Left kidney (tissue), 8 donors: ENCODE measurements at places on chromosomes 6 and 20. TPM values are rescaled to one million over a fixed set of nuclear protein-coding genes. Genes with fewer than 3 reads are reported as not detected.

- no peak for DNase-seq
Observed at GRCh38 chr6:134510920-134511319, 193.0 kb upstream of the SGK1 start.

DNA sequence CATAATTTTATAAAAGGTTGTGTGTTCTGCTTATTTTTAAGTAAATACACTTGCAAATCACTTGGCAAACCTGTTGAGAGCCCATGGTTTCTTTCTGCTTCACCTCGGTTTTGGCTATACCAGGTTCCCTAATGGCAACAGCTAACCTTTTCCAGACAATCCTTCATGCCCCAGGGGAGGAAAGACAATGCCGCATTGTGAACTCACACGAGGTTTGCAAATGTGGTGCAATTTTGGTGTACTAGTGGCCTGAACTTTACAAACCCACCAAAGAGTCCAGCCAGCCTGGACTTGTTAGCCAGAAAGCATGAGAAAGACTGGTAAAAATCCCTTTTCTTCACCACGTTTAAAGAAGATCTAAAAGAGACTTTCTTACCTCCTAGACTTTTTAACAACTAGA lies 84.8 kb upstream of the SOX4 start:
- no peak for DNase-seq

- no peak for DNase-seq
Observed at GRCh38 chr6:54718541-54719023, 128.0 kb upstream of the FAM83B start.

GRCh38 chr6:17490724-17491123 lies 97.3 kb downstream of the CAP2 start:
- DNase-seq, result no peak

- no peak for DNase-seq
Observed at GRCh38 chr6:129645106-129645829, 64.7 kb downstream of the ARHGAP18 start.

DNA sequence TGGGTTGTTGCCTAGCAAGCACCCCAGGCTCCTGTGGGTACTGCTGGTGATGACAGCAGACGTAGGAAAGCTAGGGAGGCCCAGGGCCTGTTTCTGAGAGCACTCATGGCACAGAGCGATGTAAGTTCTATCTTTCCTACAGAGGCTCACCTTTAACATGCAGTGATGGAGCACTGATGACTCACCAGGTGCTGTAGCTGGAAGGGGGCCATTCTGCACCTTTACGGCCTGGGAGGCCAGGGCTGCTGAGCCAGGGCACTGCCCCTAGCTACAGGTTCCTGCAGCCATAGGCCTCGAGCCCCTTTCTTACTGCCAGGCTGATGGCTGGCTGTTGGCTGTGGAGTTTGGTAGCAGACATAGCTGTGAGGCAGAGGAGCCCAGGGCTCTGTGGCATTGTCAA lies 31.1 kb upstream of the GPR6 start:
- DNase-seq, result no peak

DNA sequence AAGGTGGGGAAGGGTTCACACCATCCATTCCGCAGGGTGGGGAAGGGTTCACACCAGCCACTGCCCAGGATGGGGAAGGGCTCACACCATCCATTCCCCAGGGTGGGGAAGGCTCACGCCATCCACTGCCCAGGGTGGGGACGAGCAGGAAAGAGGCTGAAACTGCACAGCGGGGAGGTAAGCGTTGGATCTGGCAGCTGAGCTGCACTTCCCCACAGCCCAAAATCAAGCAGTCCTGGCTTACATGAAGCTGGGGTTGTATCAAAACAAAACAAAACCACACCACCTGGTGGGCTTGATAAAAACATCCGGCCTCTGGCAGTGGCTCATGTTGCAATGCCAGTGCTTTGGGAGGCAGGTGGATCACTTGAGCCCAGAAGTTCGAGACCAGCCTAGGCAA lies 268.5 kb downstream of the TAF4 start:
- DNase-seq, result no peak

The MAP3K4 gene
- 53.4 TPM for polyA plus RNA-seq
